DND-41 (cell line): ENCODE measurements at places on chromosomes 6 and 20.

DNA sequence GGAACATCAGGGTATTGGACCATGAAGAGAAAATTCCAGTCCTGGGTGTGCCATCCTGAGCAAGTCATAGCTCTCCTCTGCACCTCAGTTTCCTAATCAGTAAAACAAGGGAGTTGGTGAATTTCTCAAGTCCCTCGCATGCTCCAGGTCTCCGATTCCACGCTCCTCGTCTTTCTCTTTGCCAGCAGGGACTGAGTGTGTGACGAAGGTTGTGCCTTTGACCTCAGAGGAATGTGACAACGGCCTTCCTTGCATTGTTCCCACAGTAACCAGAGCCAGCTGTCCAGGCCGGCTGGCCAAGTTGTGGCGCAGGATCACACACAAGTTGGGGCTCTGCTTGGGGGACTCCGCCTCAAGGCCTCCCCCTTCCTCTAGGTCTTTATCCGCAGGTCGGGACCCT, 217.3 kb downstream of the ATXN1 start:
- DNase-seq: no peak

DNA sequence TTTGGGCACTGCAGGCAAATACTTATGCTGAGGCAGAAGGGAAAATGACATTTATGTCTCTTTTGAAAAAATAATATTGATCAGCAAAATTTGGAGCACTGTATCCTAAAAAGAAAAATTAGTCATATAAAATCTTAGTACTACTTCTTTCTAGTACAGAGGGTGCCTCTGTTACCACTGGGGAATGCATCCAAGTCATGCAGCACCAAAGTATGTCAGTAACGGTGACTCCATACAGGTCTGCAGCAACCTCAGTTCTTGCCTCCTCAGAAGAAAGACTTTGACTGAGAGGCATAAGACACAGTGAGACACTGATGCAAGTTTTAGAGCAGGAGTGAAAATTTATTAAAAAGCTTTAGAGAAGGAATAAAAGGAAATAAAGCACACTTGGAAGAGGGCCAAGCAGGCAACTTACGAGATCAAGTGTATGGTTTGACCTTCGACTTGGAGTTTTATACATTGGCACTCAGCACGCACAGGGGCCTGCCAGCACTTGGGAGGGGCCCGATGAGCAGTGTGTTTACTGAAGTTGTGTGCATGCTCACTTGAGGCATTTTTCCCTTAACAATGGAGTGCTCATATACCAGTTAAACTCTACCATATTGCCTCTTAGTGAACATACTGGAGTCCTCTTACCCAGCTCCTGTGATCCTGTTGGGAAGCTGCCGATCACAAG, 1244.8 kb downstream of the EPHA7 start:
- no peak for DNase-seq

GRCh38 chr20:54013471-54013870, 56.9 kb downstream of the BCAS1 start:
- no peak for DNase-seq

DNA sequence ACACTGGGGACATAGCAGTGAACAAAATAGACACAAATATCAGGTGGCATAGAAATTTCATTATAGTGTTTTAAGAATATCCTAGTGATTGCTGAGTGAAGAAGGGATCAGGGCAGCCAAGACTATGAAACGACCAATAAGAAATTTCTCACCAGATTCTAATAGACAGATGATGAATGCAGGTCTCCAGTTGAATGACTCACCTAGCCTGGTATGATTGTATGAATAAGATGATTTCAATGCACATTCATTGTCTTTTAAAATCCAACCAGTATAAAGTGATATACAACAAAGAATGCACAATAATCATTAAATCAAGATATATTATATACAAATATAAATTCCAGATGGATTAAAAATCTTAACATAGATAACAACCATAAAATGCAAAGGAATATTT, 124.5 kb upstream of the TENT5A start:
- DNase-seq: no peak

DNA sequence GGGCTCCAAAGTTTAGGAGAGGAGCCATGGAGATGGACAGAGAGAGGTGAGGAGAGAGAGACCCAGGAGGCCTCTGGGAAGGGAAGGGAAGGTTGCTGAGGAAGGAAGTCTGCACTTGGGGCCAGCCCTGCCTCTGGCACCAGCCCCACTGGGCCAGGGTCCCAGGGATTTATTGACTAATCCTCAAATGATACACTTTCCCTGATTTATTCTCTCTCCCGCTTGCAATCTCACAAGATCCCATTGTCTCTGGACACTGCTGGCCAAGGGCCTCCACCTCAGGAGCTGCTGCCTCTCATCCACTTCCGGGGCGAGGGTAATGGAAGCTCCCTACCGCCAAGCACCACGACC, 43.6 kb upstream of the FOXP4 start:
- DNase-seq: no peak

- peak; percentile 84 for DNase-seq
Measured at GRCh38 chr6:108541843-108542759, 18.6 kb upstream of the FOXO3 start.

GRCh38 chr20:13426870-13427269, 205.8 kb downstream of the ISM1 start:
- no peak for DNase-seq

- no peak for DNase-seq
Measured at GRCh38 chr20:9401371-9401770, 113.0 kb upstream of the LAMP5 start.

- no peak for DNase-seq
Measured at GRCh38 chr20:51511861-51512619, 30.5 kb downstream of the NFATC2 start.

GRCh38 chr6:33839399-33840047, 35.7 kb upstream of the MLN start:
- no peak for DNase-seq

- no peak for DNase-seq
Measured at GRCh38 chr6:161949531-161949930, 675.7 kb upstream of the AGPAT4 start.

GRCh38 chr6:7674291-7674690, 51.6 kb upstream of the BMP6 start:
- DNase-seq: no peak

GRCh38 chr6:108948181-108948661, 100.0 kb downstream of the ARMC2 start:
- no peak for DNase-seq

GRCh38 chr6:107458672-107459282, 587 bp downstream of the PDSS2 start:
- peak; percentile 52 for DNase-seq

DNA sequence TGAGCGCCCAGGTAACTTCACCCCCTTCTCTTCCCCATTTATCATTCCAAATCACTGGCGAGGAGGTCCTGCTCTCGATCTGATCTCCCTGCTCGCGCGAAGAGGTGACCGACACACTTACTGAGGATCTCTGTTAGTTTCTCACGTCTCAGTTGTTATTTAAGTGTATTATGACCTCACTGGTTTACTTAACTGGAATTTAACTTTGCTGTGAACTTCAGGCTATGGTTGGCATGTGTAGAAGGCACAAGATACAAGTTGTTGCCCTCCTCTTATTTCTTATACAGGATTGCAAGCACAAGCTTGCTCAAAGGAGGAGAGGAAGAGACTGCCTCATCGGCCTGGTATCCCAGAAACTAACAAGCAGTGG, 1.2 kb downstream of the RNF217 start:
- no peak for DNase-seq

- DNase-seq: no peak
Measured at GRCh38 chr20:33676121-33676520, 1.9 kb upstream of the NECAB3 start.

GRCh38 chr6:122393351-122393896, 6.0 kb upstream of the HSF2 start:
- no peak for DNase-seq

DNA sequence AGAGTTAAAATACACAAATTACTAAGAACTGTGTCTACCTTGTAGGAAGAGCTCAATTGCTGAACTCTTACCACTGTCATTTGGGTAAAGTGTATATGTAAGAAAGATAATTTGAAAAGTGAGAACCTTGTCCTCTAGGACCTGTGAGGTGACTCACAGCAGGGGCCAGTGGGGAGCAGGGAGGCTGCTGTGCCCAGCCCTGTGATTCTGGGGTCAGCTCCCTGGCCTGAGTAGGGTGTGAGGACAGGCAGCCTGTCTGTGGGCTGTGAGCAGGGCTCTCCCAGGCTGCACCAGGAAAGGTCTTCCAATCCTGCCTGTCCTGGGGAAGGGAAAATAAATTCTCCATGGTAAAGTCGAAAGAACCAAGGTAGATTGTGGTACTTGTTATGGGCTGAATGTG, 27.3 kb upstream of the SIRPG start:
- DNase-seq: no peak

DNA sequence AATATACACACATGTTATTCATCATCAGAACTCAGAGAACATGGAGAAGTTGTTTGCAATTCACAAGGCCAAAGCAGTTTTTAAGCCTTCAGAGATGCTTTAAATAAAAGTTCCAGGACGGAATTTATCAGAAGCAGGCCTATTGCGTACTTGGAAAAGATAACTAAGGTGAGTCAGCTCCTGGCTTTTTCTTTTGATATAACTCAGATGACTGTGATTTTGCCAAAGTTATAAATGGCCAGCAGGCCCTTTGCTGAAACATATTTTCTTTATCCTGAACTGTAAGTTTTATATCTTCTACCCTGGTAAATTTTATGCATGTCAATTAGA, 55.0 kb upstream of the PLCB1 start:
- no peak for DNase-seq

DNA sequence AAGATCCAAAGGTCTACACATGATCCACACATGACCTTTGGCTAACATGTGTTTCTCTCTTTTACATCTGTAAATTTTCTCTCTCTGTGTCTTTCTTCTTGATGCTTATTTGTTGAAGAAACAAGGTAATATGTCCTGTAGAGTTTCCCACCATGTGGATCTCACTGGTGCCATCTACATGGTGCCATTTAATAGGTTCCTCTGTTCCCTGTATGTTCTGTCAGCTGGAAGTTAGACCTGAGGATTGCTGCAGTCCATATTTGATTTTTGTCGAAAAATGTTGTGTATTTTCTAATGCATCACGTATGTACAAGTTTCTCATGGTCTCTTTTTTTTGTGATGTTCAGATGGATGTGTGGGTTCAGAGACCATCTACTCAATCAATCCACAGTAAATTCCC, 30.0 kb downstream of the FOXA2 start:
- DNase-seq: no peak

GRCh38 chr6:87993356-87993755, 54.3 kb upstream of the SPACA1 start:
- no peak for DNase-seq

GRCh38 chr6:119280668-119281067, 68.9 kb downstream of the MAN1A1 start:
- no peak for DNase-seq

DNA sequence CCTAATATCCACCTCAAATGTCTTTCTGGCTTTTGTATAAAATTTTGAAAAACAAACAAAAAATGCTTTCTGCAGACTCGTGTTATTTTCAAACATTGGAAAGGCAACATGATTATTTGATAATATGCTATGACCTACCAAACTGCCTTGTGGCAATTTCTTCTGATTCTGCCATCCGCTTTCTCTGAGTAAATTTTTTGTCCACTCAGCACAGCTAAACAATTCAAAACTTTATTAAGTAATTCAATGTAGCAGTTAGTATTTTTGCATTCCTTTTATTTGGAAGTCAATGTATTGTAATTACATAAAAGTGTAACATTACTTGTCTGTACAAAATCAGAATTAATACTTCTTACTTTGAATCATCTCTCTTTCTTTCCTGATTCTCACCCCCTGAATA, 1206.6 kb upstream of the EYS start:
- DNase-seq: no peak

DNA sequence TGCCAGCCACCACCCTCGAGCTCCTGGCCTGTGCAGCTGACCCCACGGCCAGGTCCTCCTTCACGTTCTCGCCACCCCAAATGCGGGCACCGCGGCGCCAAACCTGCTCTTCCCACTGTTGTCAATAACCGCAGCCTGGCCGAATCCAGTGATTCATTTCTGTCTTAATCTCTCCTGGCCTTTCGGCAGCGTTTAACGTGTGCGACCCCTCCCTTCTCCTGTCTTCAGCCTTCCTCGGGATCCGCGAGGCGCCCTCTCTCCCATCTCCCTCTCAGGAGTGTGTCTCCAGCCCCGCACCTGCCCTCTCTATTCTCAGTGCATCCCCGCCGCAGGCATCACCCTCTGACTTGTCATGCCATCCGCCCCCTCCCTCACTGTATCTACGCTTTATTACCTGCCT, 91.4 kb downstream of the THBS2 start:
- no peak for DNase-seq

DNA sequence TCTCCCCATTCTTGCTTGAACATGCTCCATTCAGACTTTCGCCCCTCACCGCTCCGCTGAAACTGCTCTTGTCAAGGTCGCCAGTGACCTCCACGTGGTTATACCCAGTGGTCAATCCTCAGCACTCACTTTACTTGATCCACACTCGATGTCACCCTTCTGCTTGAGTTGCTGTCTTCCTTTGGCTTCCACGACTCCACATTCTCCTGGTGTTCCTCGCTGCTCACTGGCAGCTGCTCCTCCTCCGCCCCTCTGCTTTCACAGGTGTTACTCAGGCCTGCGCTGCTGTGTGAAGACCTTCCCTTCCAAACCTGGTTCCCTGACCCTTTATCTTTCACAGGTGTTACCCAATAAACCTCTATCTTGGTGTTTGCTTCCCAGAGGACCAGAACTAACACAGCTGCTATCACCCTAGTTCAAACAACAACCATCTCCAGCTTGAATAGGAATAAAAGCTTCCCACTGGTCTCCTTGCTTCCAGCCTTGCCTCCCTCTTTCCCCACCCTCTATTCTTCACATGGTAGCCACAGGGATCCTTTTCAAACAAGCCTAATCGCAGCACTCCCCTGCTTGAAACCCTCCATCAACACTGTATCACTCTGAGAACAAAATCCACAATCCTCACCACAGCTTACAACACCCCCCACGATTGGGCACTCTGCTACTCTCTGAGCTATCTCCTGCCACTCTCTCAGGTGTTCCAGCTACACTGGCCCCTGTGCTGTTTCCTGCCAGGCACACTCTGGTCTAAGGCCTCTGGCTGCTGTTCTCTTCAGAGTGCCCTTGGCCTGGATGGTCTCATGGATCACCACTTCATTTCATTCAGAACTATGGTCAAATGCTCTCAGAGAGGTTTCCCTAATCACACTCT, 10.7 kb downstream of the PPIL1 start:
- no peak for DNase-seq

DNA sequence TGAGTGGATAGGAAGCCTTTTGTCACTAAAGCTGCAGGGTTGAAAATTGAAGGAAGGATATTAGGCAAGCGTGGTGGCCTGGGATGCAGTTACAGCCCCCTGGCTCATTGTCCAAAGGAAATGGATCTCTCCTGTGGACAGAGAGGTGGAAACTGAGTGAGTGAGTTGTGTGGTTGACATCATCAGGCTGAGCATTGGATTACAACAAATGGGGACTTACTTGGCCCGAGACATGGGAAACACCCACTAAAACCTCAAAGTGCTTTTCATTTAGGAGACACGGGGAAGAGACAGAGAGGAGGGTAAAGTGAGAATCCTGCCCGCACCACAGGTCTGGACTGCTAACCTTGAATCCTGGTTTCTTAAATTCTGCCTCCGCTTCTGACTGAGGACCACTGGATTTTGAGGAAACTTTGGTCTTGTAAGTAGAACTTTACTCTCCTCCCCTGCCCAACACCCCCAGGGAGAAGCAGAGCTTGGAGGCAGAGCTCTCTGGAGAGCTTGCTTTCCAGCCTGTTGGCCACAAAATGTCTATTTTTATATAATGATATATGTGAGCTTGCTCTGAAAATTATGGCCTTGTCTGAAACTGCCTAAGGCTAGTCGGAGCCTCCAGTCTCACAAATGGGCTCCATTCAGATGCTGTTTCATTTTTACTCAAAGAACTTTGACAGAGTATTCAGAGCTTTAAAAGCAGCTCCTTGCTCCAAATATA, at the start of gene PKIG:
PKIG (plus strand) TSS at position 269 of the 715 bp plus-strand sequence. CDS start 31,978 bp downstream, outside the sequence.
- DNase-seq: no peak
